Non-pigmented ciliary epithelial cell (primary cell): ENCODE measurements at places on chromosomes 7 and 10.

DNA sequence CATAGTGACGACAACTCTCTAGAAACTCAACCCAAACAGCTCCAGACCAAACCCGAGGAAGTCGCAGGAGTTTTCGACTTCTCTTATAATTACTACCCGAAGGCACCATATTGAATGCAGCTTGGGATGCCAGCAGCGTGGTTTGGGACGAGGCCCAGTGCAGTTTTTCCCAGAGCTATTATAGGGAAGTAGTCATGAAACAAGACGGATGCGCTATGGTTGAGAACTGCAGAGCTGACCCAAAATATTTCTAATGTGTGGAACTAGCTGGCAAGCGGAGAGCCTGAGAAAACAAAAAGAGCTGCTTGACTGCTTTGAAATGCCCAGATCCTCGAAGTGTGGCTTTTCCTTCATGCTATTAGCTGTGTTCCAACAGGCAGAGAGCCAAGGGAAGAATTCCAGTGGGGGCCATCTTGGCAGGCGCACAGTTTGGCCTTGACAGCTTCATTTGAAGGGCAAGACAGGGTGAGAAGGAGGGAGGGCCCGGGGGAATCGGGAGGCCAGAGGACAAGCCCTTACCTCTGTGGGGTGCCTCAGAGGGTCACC lies 122.7 kb downstream of the CUL2 start:
- DNase-seq, result no peak

DNA sequence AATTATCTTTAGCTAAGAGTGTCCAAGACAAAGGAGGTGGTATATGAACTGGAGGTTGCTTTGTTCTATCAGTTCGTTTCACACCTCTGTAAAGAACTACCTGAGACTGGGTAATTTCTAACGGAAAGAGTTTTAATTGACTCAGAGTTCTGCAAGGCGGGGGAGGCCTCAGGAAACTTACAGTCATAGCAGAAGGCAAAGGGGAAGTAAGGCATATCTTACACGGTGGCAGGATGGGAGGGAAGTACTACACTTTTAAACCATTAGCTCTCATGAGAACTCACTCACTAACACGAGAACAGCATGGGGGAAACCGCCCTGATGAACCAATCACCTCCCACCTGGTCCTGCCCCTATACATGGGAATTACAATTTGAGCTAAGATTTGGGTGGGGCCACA lies 1202.3 kb upstream of the LRRTM3 start:
- DNase-seq, result no peak

GRCh38 chr10:4719036-4719435 lies 107.0 kb upstream of the AKR1E2 start:
- no peak for DNase-seq

DNA sequence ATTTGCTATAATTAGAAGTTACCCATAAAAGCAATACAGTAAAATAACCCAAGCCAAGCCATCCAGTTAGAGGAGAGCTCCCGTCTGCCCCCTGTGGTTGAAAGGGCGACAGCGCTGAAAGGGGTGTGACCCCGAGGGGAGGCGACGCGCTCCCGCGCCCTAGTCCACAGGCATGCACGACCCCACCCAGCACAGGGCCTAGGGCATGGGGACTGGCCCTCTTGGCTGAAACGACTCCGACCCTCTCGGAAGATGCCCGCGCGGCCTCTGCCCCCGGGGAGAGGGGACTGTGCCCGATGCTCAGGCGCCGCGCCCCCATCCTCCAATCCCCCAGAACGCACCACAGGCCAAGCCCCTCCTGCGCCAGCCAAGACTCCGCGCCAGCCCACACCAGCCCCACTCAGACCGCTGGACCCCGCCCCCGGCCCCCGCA lies 64.0 kb downstream of the CSGALNACT2 start:
- no peak for DNase-seq

GRCh38 chr7:149196151-149196704 lies 882 bp downstream of the ZNF282 start:
- no peak for DNase-seq

- DNase-seq, result no peak
These were observed 15.5 kb upstream of the CRCP start for GRCh38 chr7:66099232-66099550.

DNA sequence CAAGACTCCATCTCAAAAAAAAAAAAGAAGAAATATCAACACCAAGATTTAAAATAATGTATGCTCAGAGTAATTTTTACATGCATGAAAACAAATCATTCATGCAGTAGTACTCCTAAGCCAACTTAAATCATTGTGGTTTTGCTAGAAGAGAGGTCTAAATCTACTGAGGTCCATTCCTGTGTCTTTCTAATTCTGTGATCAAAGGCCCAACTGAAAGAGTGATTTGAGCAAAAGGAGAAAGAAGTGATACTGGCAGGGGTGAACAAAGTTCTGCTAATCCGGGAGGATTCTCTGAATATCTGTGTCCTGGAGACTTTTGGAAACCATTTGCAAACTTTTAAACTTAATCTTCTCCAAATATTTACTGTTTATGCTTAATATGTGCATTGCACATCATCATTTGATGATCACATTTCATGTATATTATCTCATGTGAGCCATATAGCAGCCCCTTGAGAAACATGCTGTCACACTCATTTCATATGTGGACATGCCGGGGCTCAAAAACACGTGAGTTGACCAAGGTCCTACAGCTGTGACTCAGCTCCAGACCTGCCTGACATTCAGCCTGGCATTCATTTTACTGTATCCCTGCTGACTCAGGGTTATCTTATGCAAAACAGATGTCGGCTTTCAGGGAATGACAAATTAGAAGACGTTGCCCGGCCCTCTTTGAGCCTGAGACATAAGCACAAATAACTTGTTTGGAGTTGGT lies 76.4 kb downstream of the FAM107B start:
- DNase-seq, result no peak

DNA sequence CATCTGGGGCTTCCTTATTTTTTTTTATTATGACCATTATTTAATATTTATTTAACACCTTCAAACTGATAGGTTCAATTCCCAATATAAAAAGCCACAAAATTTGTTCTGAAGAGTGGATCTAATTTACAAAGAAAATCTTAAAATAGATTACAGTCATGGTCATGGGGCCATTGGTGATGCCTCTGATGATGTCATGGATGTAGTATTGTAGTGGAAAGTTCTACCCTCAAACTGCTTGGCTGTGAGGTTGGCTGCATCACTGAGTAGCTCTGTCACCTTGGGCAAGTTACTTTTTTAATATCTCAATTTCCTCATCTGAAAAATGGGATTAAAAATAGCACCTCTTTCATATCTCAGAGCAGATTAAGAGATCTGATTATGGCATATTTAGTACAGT lies 128.5 kb downstream of the DKK1 start:
- no peak for DNase-seq
